NCI-H1694 treated with DMSO at 0.1 percent for 48 hours (cell line): ENCODE measurements at places on chromosomes 3 and 15.

- no peak for DNase-seq
These were observed 22.8 kb upstream of the C2CD4B start for GRCh38 chr15:62187910-62188309.

DNA sequence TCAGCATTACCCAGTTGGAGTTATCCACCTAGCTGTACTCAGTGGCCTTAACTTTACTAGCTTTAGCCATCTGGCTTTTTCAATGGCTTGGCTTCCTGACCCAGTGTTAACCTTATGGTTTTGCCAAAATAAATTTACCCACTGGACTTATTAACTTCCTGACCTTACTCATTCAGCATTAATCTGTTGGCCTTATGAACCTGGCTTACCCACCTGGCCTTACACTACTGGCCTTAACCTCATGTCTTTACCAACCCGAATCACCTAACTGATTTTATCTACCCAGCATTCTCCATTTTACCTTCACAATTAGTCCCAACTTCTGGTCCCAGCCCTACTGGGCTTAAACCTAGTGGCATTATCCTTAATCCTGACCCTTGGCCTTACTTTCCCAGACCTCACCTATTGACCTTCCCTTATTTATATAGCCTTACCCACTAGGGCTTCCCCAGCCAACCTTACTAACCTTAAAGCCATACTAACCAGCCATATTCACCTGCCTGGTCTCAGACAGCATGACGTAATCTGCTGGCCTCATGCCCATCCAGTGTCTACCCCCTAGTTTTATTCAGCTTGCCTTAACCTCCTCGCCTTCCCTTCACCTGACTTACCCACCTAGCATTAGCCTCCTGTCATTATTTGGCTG lies 100.0 kb downstream of the IL12A start:
- DNase-seq: no peak

DNA sequence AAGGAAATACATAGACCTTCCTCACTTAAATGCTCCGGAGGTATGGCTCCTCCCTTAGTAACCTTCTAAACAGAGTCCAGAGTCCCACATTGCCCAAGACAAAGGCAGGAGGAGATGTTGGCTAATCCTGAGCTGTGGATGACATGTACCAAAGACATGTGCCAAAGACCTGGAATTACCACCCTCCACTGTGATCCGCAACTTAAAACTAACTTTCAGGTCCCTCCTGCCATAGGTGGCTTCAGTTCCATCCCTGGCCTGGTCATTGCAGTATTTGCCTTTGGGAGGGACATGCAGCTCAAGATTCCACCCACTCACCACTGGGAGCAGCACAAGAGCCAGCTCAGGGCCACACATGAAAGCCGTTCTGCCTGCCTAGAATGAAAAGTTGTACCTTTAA lies 28.0 kb downstream of the MYZAP start:
- DNase-seq: no peak

GRCh38 chr3:173862701-173863100 lies 465.2 kb downstream of the NLGN1 start:
- DNase-seq: no peak

GRCh38 chr15:101097111-101097510 lies 154.7 kb downstream of the CHSY1 start:
- no peak for DNase-seq

GRCh38 chr3:86766331-86766730 lies 224.6 kb downstream of the VGLL3 start:
- DNase-seq: no peak

DNA sequence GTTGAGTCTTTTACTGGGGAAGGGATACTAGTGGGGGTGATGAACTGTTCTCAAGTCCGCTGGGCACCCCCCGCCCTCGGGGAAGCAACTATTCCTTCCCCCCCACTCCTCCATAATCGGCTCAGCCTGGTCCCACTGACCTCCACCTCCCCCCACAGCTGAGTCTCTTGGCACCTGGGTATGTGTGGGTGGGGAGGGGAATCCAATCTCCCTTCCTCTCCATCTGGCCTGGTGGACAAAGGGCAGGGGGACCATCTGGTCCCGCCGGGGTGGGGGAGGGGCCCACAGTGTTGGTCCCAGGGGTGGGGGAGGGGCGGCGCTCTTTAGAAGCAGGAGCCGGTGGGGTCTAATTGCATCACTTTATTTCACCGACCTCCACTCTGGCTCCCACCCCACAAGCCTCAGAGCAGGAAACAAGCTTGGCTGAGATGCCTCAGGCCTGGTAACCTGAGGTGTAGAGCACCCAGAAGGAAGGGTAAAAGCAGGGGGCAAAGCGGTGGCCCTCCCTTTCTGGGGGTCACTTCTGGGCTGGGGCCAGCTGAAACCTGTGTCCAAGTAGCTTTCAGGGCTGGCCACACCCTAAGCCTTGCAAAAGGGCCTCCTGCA lies 1.0 kb upstream of the PCBP4 start:
- DNase-seq: no peak

- DNase-seq: no peak
These were observed 4.7 kb upstream of the EBLN2 start for GRCh38 chr3:73056845-73057150.
